Common myeloid progenitor, CD34-positive (primary cell): ENCODE measurements at places on chromosomes 4 and X.

DNA sequence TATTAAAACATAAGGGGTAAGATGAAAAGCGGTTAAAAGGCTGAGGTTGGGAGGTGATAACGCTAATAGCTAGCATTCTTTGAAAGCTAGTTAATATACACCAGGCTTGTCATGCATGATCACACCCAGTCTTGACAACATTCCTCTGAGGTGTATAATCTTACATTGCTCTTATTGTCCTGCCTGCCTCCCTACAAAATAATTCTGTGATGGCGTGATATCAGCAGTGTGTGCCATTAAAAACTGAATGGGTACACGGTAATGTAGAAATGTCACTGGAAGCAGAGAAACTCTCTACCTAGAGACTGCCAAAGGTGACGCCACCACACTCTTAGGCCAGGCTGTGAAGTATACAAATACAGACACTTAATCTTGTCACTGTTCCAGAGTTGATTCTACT lies 68.1 kb downstream of the DIAPH2 start:
- DNase-seq: no peak

DNA sequence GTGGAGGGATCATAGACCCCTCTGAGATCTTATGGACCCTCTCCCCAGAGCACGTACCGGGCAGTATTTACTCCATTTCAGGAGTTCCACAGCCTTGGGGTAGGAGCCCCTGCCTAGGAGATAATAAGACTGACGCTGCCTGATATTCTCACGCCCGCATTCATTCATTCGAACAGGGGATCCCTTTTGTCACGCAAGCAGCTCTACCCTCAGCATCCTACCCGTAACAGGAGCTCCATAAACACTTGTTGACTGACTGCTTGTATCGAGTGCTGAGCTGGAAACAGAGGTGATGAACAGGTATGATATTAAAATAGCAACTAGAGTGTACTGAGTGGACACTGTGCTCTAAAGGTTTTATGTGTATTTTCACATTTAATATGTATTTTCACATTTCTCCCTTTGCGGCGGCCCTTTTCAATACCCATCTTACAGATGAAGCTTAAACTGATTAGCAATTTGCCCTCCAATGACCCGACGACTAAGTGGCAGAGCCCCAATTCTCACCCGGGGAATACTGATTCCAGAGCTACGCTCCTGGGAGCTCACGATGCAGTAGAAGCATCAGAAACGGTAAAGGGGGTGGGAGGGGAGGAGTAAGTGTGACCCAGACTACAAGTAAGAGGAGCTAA lies 888 bp downstream of the RAB28 start:
- DNase-seq: peak; percentile 38

DNA sequence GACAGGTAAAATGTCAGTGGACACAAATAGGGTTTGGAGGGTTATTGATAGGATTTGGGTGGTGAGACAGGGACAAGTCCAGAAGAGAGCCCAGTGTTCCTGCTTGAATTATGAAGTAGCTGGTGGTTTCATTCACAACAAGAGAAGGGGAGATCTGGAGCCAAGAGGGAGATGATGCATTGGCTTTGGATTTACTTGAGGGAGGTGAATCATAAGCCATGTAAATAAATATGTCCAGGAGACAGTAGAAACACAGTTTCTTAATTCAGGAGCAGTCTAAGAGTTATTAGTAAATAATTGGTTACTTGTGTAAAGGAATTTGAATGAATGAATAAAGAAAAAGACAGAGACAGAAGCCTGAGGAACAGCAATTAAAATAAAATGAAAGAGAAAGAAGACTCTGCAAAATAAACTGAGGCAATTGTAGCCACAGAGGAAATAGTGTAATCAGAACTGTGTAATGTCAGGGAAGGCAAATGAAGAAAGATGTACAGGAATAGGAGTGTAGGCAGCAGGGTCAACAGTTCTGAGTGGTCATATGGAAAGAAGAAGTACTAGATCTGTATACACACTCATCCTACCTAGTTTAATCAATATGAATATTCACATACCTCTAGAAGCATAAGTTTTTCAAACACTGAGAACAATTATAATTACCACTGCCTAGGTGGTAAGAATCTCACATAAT lies 50.2 kb upstream of the CXCL8 start:
- DNase-seq: no peak

DNA sequence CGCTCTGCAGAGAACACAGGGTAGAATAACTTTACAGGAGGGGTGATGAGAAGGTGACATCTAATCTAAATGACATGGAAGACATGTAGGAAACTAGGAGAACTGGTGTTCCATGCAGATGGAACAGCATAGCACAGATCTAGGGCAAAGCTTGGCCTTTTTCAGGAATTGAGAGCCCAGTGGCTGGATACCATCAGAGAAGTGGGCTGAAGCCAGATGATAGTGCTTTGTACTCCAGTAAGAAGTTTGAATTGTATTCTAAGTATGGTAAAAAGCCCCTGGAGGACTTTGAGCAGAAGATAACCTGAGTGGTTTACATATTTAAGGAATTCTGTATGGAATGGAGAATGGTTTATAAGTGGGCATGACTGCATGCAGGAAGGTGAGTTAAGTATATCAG lies 32.8 kb downstream of the ENOPH1 start:
- no peak for DNase-seq

DNA sequence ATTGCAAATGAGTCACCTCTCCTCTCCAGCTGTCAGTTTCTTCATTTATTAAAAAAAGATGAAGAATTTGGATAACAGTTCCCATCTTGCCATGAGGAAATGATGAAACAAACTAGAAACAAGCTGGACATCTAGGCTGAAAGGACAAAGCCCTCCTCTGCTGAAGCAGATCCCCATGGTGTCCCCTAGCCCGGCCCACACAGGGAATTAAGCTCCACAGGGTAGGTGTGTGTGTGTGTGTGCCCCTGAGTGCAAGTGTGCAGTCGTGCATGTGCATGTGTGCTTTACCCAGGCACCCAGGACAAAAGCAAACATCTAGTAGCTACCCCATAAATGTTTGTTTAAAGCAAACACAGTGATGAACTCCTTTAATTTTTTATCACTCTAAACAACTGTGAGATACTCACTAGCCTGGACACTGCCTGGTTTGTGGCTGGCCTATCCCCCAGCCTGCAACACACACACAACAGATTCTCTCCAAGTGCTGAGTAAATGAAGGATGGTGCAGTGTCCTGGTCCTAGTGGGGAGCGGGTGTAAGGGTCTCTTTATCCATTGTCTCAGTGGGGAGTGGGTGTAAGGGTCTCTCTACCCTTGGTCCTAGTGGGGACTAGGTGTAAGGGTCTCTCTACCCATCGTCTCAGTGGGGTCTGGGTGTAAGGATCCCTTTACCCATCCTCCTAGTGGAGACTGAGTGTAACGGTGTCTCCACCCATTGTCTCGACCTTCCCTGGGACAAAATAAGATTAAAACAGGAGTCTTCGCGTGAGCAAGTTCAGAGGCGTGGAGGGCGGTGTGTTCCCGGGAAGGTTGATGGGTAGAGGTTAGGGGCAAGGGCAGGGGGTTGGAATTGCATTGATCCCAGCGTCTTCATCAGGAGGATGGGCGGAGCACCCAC lies 688 bp upstream of the EVC start:
- DNase-seq: no peak

GRCh38 chrX:97126020-97126419 lies 242.3 kb downstream of the RPA4 start:
- no peak for DNase-seq

- no peak for DNase-seq
Measured at GRCh38 chrX:64342811-64343210, 52.4 kb downstream of the MTMR8 start.

GRCh38 chr4:123298261-123298660 lies 98.3 kb upstream of the SPRY1 start:
- no peak for DNase-seq
